KBM-7 (cell line): ENCODE measurements at places on chromosomes 6 and 20.
A peak's percentile ranks its signal among the peaks of the same experiment; 100 is the strongest.

- DNase-seq = peak; percentile 61
Measured at GRCh38 chr6:36724514-36725390, 27.1 kb downstream of the RAB44 start.

GRCh38 chr6:151254451-151255081 is 14.8 kb downstream of the AKAP12 start:
- no peak for DNase-seq

GRCh38 chr20:31603822-31604566 is 1.1 kb upstream of the ID1 start:
- peak; percentile 93 for DNase-seq

- DNase-seq = no peak
Measured at GRCh38 chr20:44003609-44004008, 89.0 kb downstream of the TOX2 start.

DNA sequence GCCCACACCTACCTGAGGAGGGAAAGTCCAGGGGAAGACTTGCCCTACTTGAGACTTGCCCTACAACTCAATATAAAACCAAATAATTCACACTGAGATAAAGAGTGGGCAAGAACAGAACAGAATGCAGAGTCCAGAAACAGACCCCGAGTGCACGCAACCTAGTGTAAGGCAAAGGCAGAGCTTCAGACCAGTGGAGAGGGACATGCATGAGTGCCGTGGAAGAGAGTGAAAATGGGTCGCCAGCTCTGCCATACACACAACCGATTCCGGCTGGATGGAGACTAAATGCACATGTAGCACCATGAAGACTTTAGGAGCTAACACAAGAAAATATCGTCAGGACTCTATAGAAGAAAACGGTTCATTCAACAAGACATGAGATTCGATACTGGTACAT is 58.8 kb upstream of the CST7 start:
- DNase-seq = no peak

GRCh38 chr20:17969884-17970409 is 1.1 kb downstream of the MGME1 start:
- DNase-seq = peak; percentile 93

- DNase-seq = peak; percentile 59
Measured at GRCh38 chr6:158649289-158650143, at the start of gene SYTL3. Gene SYTL3 (plus strand): TSS chr6:158650054. CDS start chr6:158663269, 13,215 bp downstream.

DNA sequence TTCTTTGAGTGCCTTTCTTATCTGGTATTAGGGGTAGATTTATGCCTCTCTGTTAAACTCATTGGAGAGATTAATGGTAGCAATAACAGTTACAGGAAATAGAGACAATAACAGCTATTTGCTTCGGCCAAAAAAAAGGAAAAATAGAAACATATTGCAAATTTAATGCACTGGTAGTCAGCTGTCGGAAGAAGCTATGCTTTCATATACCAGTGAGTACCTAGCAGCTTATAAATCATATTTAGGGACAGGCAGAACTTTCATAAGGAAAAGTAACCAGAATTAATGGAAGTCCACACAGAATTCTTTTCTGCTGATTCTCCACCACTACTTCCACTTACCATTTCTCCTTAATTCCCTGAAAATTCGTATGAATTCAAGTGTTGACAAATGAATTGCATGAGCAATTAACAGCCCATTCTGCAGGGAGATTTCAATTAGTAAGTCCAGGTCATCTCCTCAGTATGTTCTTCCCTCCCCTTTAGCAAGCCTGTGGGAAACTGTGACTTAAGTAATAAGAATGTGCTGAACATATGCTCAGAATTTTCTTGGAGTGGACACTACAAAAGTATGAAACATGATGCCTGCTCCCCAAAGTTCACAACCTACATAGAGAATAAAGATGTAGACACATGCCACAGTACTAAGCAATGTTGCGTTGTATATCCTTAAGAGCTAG is 196.7 kb upstream of the KCNQ5 start:
- DNase-seq = no peak

GRCh38 chr20:5877128-5877527 is 73.2 kb downstream of the TRMT6 start:
- DNase-seq = no peak

DNA sequence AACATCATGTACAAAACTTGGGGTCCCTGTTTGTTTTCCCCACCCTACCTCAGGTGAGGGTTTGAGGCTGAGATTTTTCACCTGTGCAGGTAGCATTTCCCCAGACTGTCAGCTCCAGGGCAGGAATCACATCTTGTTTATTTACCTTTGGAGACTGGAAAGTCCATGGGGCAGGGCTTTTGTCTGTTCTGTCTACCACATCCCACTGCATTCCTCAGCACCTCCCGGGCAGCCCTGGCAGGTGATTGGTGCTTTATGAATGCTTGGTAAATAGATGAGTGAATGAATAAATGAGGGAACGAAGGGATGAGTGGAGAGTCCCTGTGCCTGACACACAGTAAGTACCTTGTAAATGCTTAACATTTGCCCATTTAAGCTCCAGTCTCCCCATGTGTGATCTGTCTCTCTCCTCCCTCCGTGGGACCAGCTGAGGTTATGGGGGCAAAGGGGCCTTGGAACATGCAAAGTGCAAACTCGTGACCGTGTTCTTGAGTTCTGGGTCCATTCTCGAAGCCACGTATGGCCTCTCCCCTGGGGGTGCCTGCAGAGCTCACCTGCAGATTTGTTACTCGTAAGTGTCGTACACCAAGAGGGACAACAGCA is 69.7 kb upstream of the PMEPA1 start:
- no peak for DNase-seq

DNA sequence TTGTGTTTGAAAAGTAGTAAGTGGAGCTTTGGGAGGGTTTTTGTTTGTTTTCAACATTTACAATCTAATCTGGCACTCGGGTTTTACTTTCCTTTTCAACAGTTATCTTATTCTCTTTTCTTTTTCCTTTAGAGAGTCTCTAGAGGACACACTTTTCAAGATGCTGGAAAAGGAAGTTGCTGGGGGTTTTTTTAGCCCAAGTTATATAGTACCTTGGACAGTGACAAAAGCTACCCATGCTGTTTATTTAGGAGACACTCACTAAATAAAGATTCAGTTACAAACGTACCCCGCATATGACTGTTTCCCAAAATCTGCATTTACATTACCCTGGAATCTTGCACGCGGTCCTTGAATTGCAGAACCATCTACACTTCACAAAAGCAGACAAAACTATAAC is 78.8 kb downstream of the MAP7 start:
- peak; percentile 30 for DNase-seq

DNA sequence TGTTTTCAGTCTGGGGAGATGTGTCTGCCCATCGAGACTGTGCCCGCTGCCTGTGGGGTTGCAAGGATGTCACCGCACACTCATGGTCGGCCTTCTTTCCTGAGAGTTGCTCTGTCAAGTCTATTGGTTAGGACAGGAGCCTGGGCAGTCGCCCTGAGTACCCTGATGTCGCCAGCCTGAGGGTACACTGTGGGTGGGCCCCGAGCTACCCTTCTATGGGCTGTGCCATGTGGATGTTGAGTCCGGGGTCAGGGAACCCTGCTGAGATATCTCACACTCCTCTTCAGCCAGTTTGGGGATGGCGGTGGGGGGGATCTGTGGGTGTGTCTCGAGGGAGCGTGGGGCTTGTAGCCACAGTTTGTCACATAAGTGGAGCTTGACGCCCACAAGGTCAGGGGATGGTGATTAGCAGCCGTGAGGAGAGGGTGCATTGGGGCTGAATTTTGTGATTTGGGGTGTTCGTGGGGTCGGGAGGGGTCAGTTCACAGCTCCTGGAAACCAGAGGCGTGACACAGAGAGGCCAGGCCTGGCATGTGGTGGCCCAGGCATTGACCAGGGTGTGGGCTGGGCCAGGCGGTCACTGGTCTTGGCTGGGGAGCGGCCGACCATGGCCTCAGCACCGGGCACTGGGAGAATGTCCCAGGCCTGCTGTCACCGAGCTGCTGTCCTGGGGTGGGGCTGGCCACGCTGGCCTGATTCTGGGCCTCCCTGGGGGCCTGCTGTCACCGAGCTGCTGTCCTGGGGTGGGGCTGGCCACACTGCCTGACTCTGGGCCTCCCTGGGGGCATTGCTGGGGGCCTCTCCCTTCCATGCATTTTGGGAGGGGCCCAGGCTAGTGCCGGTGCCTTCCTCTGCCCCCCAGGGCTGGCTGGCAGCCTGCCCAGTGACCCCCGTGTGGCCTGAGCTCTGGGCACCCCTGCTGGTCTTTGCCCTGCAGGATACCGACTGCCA is 1.6 kb upstream of the NPBWR2 start:
- DNase-seq = no peak

- DNase-seq = no peak
Measured at GRCh38 chr6:47595785-47596184, 102.6 kb upstream of the ADGRF4 start.

DNA sequence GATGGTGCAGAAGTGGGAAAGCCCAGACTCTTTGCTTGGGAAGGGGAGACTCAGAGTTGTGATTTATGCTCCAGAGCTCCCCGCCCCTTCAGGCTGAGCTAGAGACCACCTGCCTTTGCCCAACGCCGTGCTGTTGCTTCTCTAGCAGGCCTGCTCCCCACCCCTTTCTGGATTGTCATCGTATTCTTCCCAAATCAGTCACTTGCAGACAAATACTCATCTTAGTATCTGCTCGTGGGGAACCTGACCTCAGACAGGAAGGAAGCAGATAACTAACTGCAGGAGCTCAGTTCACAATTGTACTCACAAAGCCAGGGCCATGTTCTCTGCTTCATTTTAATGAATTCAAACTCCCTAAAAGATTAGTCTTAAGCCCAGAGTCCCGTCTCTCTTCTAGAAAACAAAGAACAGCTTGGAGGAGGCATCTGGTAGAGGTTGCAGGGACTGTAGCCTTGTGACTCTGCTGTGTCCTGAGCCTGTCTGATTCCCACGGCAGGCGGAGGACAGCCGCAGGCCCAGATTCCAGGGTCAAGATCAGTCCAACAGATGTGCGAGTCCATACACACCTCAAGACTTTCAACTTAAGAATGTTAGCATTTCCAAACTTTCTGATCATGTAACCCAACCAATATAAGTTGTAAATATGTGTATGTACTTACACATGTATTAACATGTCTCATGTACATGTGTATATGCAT is 57.2 kb upstream of the GGTLC1 start:
- DNase-seq = no peak

GRCh38 chr20:50817776-50818172 is 22.9 kb downstream of the BCAS4 start:
- DNase-seq = no peak

DNA sequence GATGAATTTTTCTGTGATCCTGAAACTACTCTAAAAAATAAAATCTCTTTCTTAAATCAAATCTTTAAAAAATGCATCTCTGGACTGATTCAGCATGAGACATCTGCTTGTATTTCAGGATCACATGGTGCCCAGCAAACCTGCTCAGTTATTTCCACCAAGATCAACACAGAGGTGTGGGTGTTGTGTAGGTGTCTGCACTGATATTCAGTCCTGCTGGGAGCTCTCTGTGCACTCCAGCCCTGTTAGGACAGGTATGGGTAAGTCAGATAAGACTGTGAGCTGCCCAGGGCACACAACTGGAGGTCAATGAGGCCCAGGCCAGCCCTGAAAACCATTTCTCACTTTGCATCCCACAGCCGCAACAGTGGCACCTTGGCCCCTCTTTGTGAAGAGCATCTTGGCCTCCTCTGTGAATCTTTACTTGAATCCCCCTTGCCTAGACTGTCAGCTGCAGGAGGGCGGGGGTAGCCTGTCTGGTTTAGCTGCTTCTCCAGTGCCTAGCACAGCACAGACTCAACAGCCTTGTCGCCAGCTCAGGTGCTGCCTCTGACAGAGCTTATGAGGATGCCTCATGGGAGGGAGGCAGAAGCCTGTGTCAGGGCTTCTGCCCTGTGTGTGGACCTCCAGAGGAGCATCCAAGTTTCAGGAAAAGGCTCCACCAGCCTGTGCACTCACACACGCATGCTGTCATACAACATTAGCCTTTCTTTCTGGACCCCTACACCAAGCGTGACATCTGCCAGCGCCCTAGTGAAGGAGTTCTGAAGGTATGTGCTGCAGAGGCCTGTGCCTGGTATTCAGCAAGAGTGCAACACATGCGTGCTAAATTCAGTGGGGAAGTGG is 187.6 kb upstream of the CST7 start:
- no peak for DNase-seq

- DNase-seq = no peak
Measured at GRCh38 chr20:42027746-42028268, 409.6 kb upstream of the CHD6 start.

DNA sequence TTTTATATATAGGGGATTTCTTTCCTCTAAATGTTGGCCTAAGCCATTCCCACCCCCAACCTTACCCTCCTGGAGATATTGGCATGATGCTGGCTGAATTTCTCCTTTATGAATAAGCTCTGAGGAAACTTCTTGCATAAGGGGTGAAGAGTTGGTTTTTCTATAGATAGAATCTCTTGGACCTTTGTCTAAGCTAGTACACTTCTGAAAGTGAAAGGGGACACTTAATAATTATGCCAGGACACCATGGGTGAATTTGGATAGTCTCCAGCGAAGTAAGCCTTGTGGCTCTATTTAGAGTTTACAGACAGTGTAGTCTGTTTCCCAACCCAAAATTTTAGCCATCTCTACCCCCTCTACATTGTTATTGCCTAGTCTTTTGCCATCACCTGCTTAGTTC is 27.1 kb upstream of the FABP7 start:
- no peak for DNase-seq

DNA sequence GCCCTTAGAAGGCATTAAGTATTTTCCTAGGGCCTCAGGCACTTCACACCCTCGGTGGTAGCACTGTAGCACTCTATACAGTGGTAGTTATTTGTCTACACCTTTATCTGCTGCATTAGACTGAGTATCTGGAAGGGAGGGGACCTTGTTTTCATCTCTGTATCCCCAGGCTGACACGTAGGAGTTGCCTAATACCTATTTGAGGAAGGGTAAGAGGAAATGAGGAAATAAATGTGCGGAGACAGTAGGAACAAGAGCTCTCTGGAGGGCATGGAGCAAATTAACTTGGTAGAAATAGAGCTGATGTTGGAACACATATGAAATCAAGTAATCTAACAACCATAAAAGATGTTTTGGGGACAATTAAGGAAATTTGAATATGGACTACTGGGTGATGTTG is 3.9 kb downstream of the CNPY3 start:
- DNase-seq = peak; percentile 60
